Suprapubic skin (tissue), 4 donors: ENCODE measurements at places on chromosomes 4 and X. TPM values are rescaled to one million over a fixed set of nuclear protein-coding genes. Genes with fewer than 3 reads are reported as not detected.

SSX4 gene
- total RNA-seq = not detected

- no peak overlapping the region for H3K4me3 ChIP-seq
- H3K36me3 ChIP-seq = no peaks in the 10 kb centered on the region
- no peak for DNase-seq
- no peaks in the 10 kb centered on the region for H3K4me1 ChIP-seq
Observed at GRCh38 chr4:181528570-181529184, 714.5 kb upstream of the TENM3 start.

SHROOM4 gene
- 3.0 TPM for total RNA-seq

DNA sequence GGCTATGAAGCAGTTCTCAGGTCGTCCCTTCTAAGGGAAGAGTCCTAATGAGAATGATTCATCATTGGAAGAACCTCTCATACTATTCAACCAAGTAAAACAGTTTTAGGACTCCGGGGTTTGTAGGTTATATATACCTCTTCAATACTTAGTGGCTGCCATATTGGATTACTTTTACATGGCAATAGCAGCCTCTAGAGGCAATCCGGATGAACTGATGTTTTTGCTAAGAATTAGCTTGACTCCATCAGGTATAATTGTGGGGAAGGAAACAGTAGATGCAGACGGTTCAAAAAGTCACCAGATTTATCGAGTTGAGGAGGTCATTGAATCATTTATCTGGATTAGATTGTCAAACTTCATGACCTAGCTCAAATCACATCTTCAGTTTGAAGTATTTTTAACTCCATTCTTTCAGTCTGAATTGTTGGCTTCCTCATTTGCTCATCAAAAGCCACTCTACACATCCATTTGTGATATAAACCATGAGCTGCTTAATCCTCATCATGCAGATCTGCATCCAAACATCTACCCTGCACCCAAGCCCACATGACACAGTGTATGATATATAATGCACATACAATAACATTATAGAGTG lies 28.4 kb downstream of the GUCY1B1 start:
- no peak overlapping the region for H3K4me3 ChIP-seq
- no peaks in the 10 kb centered on the region for H3K27me3 ChIP-seq
- H3K4me1 ChIP-seq = peaks cover 4% of the 10 kb centered on the region
- no peak overlapping the region for H3K27ac ChIP-seq
- no peaks in the 10 kb centered on the region for H3K36me3 ChIP-seq

MAGEA12 gene
- total RNA-seq = not detected

DNA sequence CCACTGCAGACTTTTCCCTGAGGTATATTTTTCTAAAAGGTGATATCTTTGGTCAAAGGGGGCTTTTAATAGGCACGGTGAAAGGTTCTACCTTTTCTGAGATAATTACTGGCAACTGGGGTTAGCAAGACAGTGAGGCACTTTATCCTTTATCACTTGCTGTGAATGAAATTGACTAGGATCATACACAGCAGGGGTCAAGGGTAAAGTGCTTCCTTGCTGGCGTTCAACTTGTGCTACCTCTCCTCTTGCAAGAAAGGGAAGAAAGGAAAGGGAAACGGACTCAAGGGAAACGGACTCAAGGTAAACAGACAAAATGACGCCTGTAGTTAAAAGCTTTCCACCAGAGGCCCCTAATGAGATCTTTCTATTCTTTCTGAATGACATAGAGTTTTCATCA lies 78.6 kb upstream of the RAPGEF2 start:
- no peaks in the 10 kb centered on the region for H3K4me1 ChIP-seq
- no peaks in the 10 kb centered on the region for H3K36me3 ChIP-seq
- no peak overlapping the region for H3K4me3 ChIP-seq
- no peak for DNase-seq

OPN1MW2 gene
- not detected for total RNA-seq

- no peak overlapping the region for H3K4me3 ChIP-seq
- H3K4me1 ChIP-seq = no peaks in the 10 kb centered on the region
Observed at GRCh38 chr4:139858436-139859205, 193.0 kb downstream of the MGST2 start.

- H3K36me3 ChIP-seq = peaks cover 14% of the 10 kb centered on the region
- peaks cover 19% of the 10 kb centered on the region for H3K4me1 ChIP-seq
- no peak for DNase-seq
- H3K4me3 ChIP-seq = no peak overlapping the region
Observed at GRCh38 chr4:88021824-88022223, 14.4 kb downstream of the PKD2 start.
